ENCODE measurements at places on chromosomes 4 and X.

GRCh38 chrX:81120258-81120935 lies 81.3 kb downstream of the HMGN5 start:
- no peak for DNase-seq

DNA sequence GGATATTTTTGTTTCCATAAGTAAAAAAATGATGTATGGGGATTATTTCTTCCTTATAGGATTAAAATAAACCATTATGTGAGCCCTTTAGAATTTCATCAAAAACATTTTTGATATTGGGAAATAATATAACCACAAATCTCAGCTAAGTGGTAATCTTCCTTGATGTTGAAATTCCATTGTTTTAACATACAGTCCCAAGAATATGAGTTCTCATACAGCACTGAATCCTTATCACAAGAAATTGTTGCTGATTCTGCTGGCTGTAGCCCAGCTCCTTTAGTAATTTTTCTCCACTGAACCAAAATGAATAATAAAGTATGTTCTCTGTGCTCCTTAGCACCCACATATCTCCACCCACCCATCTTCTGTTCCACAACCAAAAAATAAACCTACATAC lies 41.9 kb upstream of the FAM47B start:
- no peak for DNase-seq

GRCh38 chr4:43402393-43402792 lies 509.9 kb downstream of the GRXCR1 start:
- no peak for DNase-seq

DNA sequence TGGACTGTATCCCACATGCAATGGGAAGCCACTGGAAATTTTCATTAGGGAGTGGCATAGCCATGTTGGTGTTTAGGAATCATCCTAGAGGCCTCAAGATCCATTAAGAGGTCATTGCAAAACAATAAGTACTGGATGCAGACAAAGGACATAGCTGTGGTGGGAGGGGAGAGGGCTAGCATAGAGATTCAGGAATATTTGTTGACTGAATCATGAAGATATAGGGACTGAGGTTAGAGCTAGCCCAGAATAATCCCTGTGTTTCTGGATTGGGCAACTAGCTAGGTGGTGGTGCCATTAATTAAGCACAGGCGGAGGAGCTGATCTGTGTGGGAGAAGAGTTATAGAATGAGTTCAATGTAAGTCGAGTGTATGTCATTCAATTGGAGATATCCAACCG lies 135.0 kb downstream of the RAB28 start:
- no peak for DNase-seq

- no peak for DNase-seq
These were observed 67.4 kb downstream of the APBB2 start for GRCh38 chr4:41146716-41147506.

Data from activated naive CD8-positive, alpha-beta T cell treated with anti-CD3 and anti-CD28 coated beads, Interleukin-2, amount 50 U/mL, for 16 hours (primary cell).